Ovary (tissue), 10 donors: ENCODE measurements at places on chromosomes 6 and 20.

GRCh38 chr20:50426866-50427718 lies 83.1 kb upstream of the PTPN1 start:
- H3K27me3 ChIP-seq = no peaks in the 10 kb centered on the region
- H3K27ac ChIP-seq = no peak overlapping the region
- H3K4me1 ChIP-seq = peaks cover 4% of the 10 kb centered on the region

GRCh38 chr6:89413006-89413400 lies 930 bp upstream of the RRAGD start:
- no peaks in the 10 kb centered on the region for H3K36me3 ChIP-seq
- DNase-seq = no peak
- no peaks in the 10 kb centered on the region for H3K27me3 ChIP-seq
- H3K4me1 ChIP-seq = peaks cover 2% of the 10 kb centered on the region
- peak overlapping the region; percentile 58 for H3K4me3 ChIP-seq

DNA sequence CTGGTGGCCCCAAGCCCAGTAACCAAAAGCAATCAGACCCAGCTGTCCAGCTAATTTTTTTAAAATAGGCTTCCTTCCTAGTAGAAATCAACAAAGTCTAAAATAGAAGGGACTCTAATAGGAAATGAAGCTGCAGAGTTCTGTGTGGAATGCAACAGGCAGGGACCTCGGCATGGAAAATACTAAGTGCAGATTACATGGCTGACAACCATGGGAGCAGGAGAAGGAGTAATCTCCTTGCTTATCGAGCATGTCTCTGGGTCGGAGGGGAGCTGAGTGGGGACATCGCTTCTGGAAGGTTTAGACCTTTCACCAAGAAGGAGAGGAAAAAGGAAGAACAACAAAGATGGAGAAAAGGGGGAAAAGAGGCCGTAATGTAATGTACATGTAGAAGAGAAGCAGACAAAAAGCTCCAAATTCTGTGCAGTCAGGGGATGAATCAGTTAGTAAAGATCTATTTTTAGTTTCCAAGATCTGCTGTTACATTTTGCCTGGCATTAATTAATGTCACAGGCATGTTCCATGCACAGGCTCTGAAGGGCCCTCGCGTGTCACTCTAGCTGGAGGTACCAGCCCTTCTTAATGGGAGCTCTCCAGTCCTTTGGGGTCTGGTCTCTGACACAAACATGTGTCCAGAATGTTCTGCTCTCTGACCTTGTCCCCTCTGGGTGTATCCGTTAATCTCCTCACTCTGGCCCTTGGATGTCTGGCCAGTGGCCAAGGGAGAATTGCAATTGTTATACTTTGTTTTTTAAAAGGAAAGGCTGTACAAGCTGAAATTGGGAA lies 16.6 kb upstream of the ZNF831 start:
- no peaks in the 10 kb centered on the region for H3K27me3 ChIP-seq
- no peak for DNase-seq
- H3K36me3 ChIP-seq = no peaks in the 10 kb centered on the region
- H3K27ac ChIP-seq = no peak overlapping the region
- no peaks in the 10 kb centered on the region for H3K4me1 ChIP-seq
- H3K4me3 ChIP-seq = no peak overlapping the region

GRCh38 chr20:46111028-46111835 lies 6.9 kb upstream of the CD40 start:
- H3K27ac ChIP-seq = no peak overlapping the region
- H3K4me1 ChIP-seq = no peaks in the 10 kb centered on the region
- no peak for DNase-seq
- H3K36me3 ChIP-seq = no peaks in the 10 kb centered on the region
- no peak overlapping the region for H3K4me3 ChIP-seq
- no peaks in the 10 kb centered on the region for H3K27me3 ChIP-seq
